ENCODE measurements at places on chromosomes 5 and 9.
A peak's percentile ranks its signal among the peaks of the same experiment; 100 is the strongest.

- DNase-seq = no peak
These were observed 56.0 kb upstream of the HMHB1 start for GRCh38 chr5:143755966-143756365.

- no peak for DNase-seq
These were observed 402.0 kb downstream of the IRX1 start for GRCh38 chr5:3997670-3998069.

- DNase-seq = no peak
These were observed 97.7 kb upstream of the SLC12A2 start for GRCh38 chr5:127985811-127986325.

DNA sequence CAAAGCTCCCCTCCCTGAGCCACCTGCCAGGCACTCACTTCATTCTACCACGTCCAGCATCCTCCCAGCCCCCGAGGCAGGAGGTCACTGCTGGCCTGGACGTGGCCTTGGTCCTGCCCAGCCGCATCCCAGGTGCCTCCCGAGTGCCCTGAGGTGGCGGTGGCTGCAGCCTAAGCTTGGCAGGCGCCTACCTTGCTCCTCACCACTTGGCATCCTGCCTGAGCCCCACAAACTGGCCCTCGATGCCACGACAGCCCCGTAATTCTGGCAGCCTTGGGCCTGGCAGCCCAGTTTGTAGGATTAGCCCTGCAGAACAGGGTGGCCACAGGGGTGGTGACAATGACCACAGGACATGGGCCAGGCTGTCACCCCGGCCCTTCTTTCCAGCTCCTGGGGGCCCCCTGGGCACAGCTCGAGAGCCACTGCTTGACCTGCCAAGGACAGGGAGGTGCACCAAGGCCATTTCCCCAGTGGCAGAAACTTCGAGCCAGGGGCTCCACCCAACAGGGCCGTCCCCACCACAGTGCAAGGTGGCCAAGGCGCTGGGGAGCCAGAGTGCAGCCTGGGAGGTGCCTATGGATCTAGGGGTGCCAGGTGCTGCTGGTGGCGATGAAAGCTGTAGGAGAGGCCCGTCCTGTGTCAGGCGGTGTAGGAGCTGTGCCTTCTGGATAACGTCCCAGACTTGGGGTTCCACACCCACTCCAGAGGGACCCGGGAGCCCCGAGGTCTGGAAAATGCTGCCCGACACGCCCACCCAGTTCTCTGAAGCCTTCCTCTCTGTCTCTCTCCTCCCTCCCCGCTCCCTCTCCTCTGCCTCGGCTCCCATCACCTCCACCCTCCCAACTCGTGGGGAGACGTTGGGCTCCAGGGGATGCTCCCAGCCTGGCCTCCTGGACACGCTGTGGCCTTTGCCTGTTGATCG is 18.4 kb downstream of the NKD2 start:
- DNase-seq = no peak

DNA sequence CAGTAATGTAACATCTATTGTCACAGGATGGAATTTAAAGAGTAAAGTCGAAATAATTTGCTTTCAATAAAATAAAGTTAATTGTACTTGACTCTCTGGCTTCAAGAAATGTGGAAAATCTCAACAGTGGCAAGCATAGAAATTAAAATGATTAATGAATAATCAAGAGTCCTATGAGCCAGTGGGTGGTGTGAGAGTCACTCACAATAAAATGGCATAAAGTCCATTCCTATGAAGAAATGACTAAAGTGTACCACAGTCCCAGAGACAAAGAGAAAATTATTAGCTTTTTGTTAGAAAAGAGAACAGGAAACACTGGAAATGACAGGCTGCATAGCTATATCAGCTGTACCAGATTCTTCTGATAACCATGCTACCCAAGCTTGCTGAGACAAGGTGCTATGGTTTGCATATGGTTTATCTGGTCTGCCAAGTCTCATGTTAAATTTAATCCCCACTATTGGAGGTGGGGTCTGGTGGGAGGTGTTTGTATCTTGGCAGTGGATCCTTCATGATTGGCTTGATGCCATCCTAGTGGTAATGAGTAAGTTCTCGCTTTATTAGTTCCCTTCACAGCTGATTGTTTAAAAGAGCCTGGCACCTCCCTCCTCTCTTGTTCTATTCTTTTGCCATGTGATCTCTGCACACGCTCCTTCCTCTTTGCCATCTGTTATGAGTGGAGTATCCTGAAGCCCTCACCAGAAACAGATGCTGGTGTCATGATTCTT is 647.7 kb upstream of the ITGA1 start:
- no peak for DNase-seq

GRCh38 chr9:115132648-115133047 is 14.7 kb upstream of the TNC start:
- no peak for DNase-seq

- DNase-seq = no peak
These were observed 204.1 kb downstream of the ELAVL2 start for GRCh38 chr9:23621924-23622323.

DNA sequence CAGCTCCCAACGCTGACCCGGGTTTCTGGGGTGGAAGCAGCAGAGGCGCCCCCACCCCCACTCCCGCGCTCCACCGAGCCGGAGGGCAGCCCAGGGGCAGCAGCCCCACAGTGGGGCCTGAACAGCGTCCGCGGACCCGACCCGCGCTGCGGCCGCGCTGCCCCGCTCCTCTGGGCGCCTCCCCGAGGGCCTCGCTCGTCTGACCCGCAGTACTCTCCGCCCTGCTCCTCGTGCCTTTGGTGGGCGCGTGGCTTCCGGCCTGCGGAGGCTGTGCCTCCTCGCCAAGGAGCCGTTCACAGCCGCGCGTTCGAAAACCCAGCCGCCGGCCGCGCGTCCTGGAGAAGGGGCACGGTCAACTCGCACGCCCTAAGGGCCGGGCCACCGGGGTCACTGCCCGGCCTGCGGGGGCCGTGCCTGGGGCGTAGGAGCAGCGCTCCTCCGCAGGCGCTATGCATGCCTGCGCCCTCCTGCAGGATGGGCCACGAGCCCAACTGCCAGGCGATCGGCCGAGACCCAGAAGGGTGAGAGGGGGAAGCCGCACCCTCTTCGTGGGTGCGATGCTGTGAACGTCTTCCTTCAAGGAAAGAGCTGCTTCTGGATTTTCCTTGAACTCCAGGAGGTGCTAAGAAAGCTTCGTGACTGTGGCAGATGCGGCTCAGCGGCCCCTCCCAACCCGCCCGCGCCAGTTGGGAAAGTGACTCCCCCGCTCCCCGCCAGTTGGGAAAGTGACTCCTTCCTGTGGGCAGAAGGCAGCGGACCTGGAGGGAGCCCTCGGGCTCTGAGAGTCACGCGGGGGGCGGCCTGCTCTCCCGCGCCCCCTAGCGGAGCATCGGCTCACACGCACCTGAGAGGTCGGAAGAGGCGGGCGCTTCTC is 82.7 kb downstream of the HSD17B3 start:
- DNase-seq = peak; percentile 20

DNA sequence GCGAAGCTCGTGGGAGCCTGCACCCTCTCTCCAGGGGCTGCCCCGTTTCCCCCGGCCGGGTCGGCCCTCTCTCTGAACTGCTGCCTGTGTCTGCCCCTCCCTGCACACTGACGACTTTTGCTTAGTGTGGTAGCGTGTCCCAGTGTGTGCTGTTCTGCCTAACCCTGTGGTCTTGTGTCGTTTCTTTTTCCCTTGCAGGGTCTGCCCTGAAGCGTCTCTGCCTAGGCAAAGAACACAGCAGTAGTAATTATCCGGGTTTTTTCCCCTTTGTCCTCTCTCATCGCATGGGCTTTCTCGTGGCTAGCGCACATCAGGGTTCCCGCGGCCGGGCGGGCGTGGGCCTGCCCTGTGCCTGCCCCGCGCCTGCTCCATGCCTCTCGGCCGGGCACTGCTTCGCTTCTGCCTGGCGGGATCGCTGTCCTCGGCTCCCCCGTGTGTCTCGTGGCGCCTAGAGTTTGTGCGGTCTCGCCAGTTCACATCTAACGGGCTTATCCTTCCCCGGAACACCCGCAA is 122.7 kb downstream of the WNK2 start:
- no peak for DNase-seq

DNA sequence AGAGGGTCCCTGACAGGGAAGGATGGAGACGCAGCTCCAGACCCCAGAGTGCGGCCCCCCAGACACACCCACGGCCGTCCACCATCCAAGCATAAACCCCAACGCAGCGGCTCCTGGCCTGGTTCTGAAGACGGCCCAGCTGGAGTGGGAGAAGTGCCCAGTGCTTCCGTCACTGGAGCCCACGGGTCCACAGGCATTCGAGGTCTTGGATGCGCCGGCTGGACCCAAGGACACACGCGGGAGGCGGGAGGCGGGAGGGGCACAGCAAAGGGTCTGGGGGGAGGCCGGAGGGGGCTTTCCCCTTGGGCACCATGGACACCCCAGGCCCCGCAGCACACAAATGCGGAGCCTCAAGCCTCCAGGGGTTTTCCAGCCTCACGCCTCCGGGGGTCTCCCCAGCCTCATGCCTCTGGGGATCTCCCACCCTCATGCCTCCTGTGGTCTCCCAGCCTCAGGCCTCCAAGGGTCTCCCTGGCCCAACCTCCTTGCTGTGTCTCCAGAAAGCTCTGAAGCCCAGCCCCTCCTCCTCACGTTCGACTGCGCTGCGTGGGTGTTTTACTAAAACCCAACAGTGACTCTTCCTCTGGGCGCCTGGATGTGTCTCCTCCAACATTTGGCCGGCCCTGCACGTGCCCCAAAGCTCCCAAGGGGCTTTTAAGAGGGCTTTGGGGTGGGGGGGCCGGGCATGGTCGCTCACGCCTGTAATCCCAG is 15.2 kb downstream of the EXD3 start:
- DNase-seq = no peak
